Subcutaneous adipose tissue (tissue), 4 donors: ENCODE measurements at places on chromosomes 1 and 21. TPM values are rescaled to one million over a fixed set of nuclear protein-coding genes. Genes with fewer than 3 reads are reported as not detected.

Gene LYPD8
- not detected for total RNA-seq

Gene RNU1-4
- under 0.01 TPM for total RNA-seq

Gene GPR161
- 4.1 TPM for total RNA-seq

Gene APCS
- not detected for total RNA-seq

Gene PCSK9
- total RNA-seq: not detected

Gene FMO1
- 3.3 TPM for total RNA-seq

Gene SZT2
- total RNA-seq: 32.3 TPM

Gene AGMAT
- total RNA-seq: not detected

Gene KDF1
- total RNA-seq: not detected

Gene MSH4
- total RNA-seq: 0.22 TPM

Gene KRTAP19-1
- not detected for total RNA-seq

Gene CYP4A22
- 0.82 TPM for total RNA-seq

Gene ZNF593OS
- not detected for total RNA-seq

Gene SFN
- not detected for total RNA-seq

Gene SPRR1B
- total RNA-seq: not detected

Gene LPAR3
- total RNA-seq: not detected

Gene C4BPA
- not detected for total RNA-seq

Gene RNF11
- total RNA-seq: 101 TPM

Gene TRIM17
- not detected for total RNA-seq

Gene SLC66A1
- total RNA-seq: 8.4 TPM

Gene CASQ2
- 22.2 TPM for total RNA-seq

Gene HMGN2
- total RNA-seq: 171 TPM

Gene LAMTOR2
- total RNA-seq: 80.1 TPM

Gene ZSCAN20
- 7.3 TPM for total RNA-seq

Gene C8B
- total RNA-seq: not detected

Gene FCRLB
- not detected for total RNA-seq

Gene CR1L
- total RNA-seq: 0.57 TPM

Gene TMEM81
- 3.1 TPM for total RNA-seq

Gene CHRM3
- 0.34 TPM for total RNA-seq

Gene HHIPL2
- total RNA-seq: not detected

Gene RPL22
- 149 TPM for total RNA-seq

Gene BEND5
- total RNA-seq: 5.1 TPM

Gene FGR
- 179 TPM for total RNA-seq

Gene LGR6
- total RNA-seq: not detected

Gene CD1D
- total RNA-seq: 2.4 TPM

Gene USH2A
- under 0.01 TPM for total RNA-seq
